ENCODE measurements at places on chromosomes 6 and 20.

DNA sequence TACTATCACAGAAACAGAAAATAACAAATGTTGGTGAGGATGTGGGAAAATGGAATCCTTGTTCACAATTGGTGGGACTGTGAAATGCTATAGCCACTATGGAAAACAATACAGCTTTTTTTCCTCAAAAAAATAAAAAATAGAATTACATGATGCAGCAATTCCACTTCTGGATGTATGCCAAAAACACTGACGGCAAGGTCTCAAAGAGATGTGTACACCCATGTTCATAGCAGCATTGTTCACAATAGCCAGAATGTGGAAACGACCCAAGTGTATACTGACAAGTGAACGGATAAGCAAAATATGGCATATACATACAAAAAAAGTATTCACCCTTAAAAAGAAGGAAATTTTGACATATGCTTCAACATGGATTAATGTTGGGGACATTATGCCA lies 213.4 kb downstream of the KHDC1L start:
- no peak for DNase-seq

DNA sequence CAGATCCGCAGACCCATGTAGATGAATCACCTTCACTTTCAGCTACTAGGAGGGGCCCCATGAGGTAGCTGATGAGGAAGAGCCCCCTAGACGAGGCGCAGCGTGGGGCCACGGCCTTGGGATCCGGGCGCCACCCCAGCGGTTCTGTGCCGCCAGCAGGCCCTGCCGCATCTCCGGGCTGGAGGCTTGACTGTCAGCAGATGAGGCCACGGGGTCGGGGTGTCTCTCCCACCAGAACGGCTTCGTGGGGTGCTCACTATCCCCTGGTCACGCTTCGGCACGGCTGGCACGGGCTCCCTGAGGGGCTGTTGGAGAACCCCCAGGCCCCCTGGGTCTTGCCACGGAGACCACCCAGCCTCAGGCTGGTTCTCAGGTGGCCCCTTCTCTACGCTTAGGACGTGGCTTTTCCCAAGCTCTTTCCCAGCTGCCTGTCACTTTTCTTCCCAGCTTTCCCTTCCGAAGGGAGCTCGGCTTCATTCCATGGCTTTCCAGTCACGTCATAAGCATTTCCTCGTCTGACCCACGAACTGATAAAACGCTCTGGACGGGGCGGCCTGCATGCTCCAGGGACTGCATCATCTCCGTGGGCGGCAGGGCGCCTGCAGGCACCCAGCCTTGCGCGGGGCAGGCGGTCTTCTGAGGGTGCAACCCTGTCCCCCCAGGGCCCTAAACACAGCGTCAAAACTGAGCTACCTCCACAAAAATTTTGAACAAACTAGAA lies 85.9 kb downstream of the THBS2 start:
- no peak for DNase-seq

- peak; percentile 80 for DNase-seq
These were observed at the start of gene MMS22L for GRCh38 chr6:97282726-97283617. Gene MMS22L (minus strand): TSS chr6:97283216. CDS start chr6:97282477, 739 bp downstream.

- no peak for DNase-seq
These were observed 474.4 kb downstream of the CD83 start for GRCh38 chr6:14591998-14592397.

GRCh38 chr6:168834801-168835200 lies 393.8 kb downstream of the SMOC2 start:
- DNase-seq = no peak

- DNase-seq = no peak
These were observed 6.8 kb downstream of the NOX3 start for GRCh38 chr6:155448668-155449449.

DNA sequence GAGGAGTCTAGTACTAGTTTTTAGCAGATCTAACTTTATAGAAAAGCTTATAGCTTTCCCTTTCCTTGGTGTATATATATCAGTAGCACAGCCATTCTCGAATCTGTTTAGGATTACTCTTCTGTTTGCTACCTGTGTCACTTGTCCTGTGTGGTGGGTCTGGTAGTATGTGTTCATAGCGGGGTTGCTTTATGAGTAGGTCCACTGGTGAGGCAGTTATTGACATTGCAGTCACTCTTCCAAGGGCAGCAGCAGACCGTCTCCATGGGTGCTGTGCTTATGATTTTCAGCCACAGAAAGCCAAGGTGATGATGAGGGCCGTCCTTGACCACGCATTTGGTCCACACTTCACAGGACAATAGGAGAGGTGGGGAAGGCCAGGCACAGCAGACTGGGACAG lies 171.5 kb downstream of the CDKAL1 start:
- DNase-seq = no peak

GRCh38 chr6:55666037-55666436 lies 87.0 kb upstream of the HMGCLL1 start:
- DNase-seq = no peak

All from stimulated activated CD8-positive, alpha-beta memory T cell treated with anti-CD3 and anti-CD28 coated beads, Interleukin-7, amount 100 ng/mL, for 1 hour (primary cell).